ENCODE measurements at places on chromosomes 12 and 14.

GRCh38 chr14:21098892-21099595 is 589 bp upstream of the ZNF219 start:
- DNase-seq: no peak

- no peak for DNase-seq
Observed at GRCh38 chr14:63223596-63223995, 19.4 kb downstream of the RHOJ start.

- DNase-seq: no peak
Observed at GRCh38 chr12:124682425-124683151, 115.2 kb upstream of the NCOR2 start.

DNA sequence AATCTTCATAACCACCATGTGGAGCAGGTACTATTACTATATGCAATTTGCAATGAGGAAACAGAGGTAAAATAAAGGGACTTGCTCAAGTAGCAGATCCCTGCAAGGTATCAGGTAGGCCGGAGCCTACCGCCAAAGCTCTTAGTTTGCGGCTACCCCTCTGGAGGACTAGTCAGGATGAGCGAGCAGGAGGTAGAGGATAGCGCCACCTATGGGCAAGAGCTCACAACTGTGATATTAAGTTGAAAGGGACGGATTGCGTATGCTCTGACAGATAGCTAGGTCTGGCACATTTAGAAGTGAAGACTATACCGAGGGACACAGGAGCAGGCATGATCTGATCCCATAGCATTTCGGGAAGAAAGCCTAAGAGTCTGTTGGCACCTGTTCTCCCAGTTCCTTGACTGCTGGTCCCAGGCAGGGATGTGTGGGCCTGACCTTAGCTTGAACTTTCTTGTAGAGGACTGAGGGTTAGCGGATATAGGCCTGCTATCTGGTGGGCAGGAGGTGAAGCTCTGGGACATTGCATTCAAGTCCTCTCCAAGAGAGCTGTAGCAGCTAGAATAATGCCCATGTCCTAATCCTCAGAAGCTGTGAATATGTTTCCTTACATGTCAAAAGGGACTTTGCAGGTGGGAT is 48.0 kb downstream of the SLC17A8 start:
- peak; percentile 46 for DNase-seq

DNA sequence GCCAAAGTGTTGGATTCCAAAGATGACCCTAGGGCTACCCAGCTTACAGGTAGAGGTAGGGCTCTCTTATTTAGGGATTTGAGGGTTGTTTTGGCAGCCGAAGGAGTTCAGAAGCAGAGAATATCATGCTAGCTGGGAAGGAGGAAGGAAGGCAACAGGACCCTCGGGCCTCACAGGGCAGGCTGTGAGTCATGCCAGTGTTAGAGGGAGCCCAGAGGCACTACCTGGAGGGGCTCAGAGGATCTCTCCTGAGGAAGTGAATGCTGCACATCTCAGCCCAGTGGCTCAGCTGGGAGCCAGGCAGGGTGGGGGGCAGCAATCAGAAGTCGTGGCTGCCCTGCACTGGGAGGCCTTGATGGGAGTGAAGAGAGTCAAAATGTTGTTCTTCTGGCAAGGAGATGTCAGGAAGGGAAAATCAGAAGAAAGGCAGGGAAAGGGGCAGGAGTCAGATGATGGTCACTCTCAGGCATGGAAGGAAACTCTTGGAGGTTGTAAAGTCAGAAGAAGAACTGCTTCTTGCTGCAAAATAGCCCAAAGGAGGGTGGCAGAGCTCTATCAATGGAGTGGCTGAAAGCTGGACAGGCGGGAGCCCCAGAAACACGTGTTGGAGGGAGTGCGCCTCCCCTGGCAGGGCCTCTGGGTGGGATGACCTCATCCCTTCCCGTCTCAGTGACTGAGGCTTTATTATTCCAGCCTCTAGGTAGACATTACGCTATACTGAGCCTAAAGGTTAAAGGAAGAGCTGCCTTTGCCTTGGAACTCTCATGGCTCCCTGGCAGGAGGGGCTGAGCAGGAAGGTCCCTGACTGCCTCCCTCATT is 141.3 kb downstream of the SMOC1 start:
- DNase-seq: no peak

- peak; percentile 50 for DNase-seq
Observed at GRCh38 chr12:53097207-53097563, 282 bp upstream of the IGFBP6 start.

GRCh38 chr14:29215853-29216252 is 449.3 kb downstream of the FOXG1 start:
- DNase-seq: no peak

DNA sequence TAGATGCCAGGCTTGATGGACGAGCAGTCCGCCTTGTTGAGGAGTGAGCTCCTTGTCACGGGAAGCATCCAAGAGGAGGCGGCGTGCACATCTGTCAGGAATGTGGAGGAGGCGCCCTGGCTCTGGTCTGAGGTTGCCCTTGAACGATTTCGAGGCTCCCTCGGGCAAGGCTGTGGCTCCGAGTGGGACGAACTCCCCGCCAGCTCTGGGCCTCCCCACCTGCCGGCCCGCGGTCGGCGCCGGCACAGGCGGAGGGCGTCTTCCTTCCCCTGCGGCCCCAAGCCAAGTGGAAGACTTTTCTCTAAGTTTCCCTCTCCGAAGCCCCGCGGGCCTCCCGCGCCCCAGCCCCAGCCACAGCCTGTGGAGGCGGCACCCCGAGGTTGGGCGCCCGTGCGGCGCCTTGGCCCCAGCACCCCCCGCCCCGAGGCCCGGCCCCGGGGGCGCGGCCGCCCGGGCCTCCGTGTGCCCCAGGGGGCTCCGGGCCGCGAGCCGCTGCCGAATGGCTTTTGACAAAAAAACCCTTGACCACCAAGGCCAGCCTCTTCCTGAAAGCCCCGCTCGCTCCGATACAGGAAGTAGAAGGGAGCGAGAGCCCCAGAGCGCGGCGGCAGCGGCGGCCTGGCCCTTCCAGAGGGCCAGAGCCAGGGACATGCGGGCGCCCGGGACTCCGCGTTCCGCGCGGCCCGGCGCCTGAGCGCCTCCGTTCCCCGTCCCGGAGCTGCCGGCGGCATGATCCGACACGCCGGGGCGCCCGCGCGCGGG is at the start of gene RIN3:
Gene RIN3, plus strand, starts transcription at position 578 of the 762 bp plus-strand sequence. Its CDS starts 152 bp downstream, at position 730.
- DNase-seq: peak; percentile 77

DNA sequence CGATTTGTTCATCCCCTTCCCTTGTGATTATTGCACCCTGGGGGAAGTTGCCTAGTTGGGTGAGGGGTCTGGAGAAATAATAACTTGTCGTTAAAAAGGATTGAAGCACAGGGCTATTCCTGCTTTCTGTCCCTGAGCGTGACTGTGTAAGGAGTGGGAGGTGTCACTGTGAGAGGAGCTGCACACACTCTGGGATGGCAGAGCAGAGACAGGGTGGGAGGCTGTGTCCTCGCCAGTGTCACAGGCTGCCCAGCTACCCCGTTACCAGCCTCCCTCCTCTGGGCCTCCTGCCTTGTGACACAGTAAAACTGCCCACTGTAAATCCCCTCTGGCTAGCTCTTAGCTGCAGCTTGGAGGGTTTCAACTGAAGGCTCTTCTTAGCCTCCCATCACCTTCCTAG is 460.6 kb downstream of the AACS start:
- DNase-seq: no peak

DNA sequence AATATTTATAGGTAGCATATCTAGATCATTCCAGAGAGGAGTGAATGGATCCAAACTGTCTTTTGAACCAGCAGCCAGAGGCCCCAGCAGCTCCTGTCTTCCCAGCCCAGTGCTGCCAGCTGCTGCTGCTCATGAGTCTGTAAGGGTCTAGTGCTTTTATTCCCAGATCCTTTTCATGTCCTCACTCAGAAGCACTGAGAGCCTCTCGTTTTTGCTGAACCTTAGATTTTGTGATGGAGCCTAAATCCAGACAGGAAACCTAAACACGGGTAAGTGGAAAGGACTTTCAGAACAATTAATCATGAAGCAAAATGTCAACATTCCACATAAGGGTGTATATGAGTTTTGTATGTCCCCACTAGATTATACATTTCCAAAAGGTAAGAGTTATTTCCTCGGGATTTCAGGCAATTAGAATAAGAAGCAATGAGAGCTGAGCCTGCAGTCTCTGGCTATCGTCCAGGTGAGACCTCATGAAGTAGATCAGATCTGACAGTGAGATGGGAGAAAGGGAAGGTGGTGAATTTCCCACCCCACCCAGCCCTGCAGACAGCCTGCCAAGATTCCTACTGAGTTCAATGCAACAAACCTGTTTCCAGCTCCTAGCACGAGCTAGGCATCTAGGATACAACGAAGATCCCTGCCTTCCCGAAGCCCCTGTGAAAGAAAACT is 84.4 kb downstream of the NINJ2 start:
- DNase-seq: no peak
